ENCODE measurements at places on chromosomes 11 and 22.

DNA sequence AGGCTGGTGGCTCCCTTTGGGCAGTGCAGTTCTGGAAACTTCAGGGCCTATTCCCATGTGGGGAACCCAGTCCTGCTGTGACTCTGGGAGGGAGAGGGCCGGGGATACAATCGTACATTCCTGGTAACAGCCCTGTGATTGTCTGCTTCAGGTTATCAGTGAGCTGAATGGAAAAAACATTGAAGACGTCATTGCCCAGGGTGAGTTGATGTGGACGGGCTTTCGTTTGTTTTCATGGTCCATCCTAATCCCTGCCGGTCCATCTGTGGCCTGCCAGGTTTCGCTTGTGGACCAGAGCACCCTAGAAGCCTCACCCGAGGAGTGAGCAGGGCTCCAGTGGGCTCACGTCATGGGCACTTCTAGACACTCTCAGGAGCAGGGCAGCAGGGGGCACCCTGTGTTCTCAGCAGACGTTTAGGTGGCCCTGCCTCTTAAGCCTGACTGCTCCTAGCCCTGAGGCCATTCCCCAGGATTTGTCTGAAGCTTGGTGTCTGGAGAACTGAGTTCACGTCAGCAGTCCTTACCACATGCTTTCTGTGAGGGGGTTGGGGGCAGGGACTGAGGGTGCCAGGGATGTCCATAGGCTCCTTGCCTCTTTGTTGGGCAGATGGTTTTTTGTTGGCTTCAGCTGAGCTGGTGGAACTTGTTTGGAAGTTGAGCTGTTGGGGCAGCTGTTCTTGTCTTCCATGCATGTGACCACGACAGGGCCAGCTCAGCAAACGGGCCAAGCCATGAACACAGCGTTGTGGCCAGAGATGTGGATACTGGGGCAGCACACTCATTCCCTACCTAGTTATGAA is 1.9 kb downstream of the RPLP2 start:
- no peak for DNase-seq

DNA sequence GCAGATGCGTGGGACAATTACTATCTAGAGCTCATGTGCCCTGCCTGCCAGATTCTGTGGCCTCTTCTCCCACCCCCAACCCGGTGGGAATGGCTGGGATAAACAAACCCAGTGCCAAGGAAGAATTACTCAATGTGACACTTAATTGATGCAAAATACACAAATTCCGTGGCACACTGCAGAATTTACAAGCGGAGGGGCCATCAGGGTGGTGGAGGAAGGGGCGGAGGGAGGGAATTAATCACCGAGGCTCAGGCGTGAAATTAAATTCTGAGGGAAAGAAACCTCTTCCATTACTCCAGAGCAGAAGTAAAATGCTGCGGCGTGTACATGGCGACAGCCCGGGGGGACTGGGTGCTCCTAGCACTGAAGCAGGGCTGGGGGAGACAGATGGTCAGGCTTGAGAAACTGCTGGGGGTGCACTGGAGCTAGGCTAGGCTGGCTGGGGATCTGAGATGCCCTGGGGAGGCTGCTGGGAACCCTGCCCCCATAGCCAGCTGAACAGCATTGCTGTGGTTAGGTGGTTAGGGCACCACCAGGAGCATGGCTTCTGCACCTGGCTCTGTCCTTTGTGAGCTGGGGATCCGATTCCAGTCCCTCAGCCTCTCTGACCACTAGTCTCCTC is 200.6 kb downstream of the CEP164 start:
- DNase-seq: no peak

DNA sequence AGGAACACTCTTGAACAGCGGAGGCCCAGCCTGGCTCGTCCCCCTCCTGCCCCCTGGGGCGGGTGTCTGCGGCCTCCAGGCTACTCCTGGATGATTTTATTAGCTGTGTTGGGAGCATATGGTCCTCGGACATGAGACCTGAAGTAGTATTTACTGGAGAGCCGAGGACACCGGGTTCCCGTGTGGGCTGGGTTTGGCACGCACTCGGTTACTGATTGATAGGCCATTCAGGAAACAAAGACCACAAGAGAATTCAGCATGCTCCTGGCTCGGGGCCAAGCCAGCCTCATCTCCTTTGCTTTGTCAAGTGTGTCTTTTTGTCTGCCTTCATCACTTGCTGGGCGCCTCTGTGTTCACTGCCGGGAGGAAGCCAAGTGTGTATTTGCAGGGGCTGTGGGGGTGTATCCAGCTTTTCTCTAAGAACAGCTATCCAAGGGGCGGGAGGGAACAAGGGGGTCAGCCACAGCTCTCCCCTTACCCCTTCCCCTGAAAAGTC is 9.7 kb downstream of the FXYD2 start:
- DNase-seq: no peak

DNA sequence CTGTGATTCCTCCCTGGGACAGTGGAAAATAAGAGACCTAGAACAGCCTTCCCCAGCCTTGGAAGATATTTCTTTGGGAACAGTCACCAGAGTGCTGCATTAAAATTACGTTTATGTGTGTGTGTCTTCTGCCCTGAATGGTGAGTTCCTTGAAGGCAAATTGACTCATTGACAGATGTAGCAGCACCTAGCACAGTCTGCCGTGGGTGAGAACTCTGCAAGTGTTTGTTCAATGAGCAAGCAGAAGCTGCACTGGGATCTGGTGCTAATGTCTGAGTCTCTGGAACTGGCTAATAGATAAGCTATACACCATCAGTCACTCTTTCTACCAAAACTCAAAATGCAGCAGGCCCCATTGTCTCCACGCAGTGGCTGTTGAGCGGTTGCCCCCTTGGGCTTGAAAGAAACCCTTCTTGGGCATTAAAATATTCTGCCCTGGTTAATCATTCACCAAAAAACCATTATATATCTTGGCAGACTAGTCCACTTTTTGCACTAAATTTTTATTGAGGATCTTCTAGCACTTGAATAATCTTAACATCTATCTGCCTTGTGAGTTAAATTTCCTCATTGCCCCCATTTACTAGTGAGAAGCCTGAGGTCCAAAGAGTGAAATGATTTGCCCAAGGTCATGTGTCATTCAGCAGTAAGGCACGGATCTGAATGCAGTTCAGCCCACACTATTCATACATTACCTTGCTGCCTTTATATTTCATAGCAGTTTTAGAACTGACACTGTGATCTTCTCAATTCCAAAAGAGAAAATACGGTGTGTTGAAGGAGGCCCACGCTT is 87.8 kb upstream of the GALNT18 start:
- DNase-seq: no peak

DNA sequence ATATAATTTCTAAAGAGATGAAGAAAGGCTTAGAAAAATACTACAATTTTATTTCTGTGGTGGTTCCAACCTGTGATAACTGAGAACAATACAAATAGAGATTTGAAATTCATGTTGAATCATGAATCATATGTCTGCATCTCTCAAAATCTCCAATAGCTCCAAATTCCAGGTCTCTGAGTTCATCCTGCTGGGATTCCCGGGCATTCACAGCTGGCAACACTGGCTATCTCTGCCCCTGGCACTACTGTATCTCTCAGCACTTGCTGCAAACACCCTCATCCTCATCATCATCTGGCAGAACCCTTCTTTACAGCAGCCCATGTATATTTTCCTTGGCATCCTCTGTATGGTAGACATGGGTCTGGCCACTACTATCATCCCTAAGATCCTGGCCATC is at the start of gene OR56B1:
OR56B1 (plus strand) TSS at position 53 of the 400 bp plus-strand sequence; CDS start at position 122, 69 bp downstream.
- no peak for DNase-seq

- DNase-seq: no peak
Observed at GRCh38 chr11:88501541-88501940, 164.0 kb upstream of the CTSC start.

- no peak for DNase-seq
Observed at GRCh38 chr22:45284705-45285262, at the start of gene UPK3A. UPK3A (plus strand) TSS chr22:45284949; CDS start chr22:45285014, 65 bp downstream.

- no peak for DNase-seq
Observed at GRCh38 chr11:127061947-127062346, 61.4 kb upstream of the KIRREL3 start.
